ENCODE measurements at places on chromosomes 3 and 15.

DNA sequence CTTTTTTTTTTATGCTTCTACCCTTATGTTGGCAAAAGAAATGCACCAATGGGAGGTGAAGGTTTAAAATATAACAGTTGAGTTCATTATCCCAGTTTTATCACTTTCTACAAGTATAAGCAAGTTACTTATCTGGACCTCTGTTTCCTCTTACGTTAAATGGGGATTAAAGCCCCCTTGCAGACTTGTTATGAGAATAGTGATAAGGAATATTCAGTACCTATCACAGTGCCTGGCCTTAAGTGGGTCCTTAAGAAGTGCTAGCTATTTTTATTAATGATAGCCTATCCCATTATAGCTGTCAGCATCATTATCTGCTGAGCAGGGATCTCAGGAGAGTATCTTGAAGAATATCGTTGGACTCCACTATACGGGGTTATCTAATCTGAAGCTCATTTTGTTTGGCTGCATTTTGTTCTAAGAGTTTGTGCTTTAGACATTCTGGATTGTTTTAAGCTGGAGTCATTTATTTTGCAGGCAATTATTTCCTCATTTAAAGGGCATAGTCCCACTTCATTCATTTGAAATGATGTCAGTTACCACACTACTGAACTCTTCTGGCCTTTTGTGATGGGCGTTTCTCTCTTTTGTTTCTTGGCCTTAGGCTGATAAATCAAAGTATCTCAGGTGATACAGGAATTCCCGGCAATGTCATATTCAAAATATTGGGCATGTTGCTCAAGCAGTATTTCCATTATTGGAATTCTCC is 28.8 kb downstream of the RAB8B start:
- no peak for DNase-seq

GRCh38 chr15:52699457-52699856 is 20.3 kb upstream of the ATOSA start:
- no peak for DNase-seq

DNA sequence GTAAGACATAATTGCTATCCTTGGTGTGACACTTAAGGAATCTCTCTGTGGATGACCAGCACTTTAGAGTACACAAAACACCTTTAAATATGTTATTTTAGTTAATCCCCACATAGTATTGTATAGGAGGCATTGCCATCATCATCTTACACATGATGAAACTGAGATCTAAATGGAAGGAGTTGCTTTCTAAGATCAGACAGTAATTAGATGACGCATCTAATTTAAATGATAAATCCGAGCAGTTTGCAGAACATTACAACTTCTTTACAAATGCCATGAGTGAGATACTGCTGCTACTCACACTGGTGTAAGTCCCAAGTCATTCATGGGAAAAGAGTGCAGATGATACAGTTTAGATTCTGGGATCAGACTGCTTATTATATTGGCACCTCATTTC is 431.9 kb downstream of the MFSD1 start:
- DNase-seq: no peak

GRCh38 chr15:43150191-43150929 is 17.0 kb downstream of the TMEM62 start:
- DNase-seq: no peak

DNA sequence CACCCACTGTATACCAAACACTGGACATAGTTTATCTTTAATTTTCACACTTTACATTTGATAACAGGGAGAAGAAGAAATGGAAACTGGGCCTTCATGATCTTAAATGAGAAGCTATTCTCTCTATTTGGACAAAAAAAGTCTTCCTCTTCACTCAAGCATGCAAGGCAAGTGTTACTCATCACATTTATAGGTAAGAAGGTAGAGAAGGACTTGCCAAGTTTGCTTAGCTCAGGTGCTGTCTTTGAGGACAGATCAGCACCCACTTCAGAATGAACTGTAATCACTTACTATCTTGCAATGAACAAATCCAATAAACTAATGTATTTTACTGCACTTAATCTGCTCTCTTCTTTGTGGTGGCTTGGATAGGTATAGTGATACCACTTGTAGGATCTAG is 1.1 kb upstream of the MYH15 start:
- no peak for DNase-seq
